ENCODE measurements at places on chromosomes 6 and 20.

DNA sequence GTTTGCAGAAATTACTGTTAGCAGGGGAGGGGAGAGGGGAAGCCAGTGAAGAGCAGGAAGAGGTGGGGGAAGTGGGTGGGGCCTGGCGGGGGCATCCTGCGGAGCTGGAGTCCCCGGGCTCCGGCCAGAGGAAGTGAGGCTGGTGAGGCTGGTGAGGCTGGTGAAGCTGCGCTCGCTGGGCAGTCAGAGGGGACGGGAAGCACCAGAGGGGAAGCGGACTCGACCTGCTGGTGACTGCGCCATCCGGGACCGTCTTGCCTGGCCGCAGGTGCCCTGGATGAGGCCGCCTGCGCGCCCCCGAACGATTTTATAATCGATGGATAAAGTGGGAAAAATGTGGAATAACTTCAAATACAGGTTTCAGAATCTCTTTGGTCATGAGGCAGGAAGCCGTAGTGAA lies 635.3 kb upstream of the MARCKS start:
- DNase-seq = no peak

DNA sequence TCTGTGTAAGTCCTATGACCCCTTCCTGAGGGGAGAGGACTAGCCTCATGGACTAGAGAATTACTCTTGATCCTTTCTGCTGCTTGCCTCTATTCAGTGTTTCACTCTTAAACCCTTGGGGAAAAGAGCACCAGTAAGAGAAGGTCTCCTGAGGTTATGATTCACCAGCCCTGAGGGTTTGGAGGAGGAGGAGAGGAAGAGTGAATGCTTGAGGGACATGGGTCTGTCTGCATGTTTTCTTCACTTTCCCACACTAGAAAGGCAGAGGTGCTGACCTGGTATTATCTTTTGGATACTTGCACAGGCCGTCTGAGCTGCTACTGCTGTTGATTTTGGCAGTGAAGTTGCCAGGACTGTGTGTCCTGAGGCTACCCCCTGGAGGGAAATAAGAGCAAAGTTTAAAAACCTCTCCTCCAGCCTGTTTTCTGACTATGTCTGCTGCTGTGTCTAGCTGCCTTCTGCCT lies 78.3 kb downstream of the CD109 start:
- DNase-seq = no peak

- no peak for DNase-seq
These were observed 225.1 kb downstream of the TBX18 start for GRCh38 chr6:84539122-84539856.

GRCh38 chr20:42435230-42435629 lies 754.5 kb downstream of the PTPRT start:
- no peak for DNase-seq

- DNase-seq = no peak
These were observed 65.4 kb upstream of the FBXL4 start for GRCh38 chr6:99013145-99013544.

GRCh38 chr6:31822036-31822821 lies 5.3 kb upstream of the HSPA1B start:
- no peak for DNase-seq

DNA sequence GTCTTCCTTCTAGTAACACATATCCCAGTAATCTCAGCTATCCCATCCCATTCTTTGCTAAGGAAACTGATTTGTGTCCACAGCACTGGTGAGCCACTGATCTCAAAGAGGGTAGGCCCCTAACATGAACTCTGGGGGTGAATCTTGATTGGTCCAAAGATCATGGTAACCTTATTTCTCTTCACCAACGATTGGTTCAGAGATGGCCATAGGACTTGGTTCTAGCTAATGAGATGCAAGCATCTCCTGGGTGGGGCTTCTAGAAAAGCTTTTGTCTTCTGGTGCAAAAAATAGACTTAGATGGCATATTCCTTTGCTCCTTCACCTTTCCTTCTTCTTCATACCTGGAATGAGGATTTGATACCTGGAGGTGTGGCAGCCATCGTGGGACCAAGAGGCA lies 43.8 kb upstream of the SIRPA start:
- DNase-seq = no peak

DNA sequence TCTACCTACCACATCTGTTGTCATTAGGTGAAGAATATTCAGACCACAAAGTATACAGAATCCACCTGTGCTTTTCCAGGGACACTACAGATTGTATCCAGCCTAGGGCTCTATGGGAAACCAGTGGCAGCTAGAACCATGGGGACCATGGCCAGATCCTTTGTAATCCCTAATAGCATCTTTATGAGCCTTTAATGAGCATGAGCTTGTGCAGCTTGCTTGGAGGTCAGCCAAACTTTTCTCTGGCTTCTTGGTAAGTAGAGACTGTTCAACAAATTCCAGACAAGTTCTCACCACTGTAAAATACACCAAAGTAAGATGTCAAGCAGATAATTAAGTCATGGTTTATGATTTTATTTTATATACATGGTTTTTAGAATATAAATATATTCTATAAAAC lies 301.6 kb upstream of the ADGRB3 start:
- DNase-seq = no peak

DNA sequence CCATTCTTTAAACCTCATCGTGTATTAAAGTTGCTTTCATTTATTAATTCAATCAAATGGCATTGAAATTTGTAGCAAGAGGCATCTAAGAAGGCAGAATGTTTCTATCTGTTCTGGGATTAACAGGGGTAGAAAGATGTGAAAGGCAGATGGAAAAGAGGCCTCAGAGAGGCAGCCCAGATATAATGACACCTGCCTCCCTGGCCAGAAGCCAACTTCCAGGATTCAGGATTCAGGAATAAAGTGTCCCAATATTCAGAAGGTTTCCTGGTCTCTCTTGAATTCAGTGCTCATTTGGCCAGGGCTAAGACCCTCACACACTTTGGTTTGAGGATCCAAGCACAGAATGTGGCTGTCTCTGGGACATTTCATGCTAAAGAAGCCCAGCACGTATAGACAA lies 39.9 kb downstream of the HLA-B start:
- no peak for DNase-seq

DNA sequence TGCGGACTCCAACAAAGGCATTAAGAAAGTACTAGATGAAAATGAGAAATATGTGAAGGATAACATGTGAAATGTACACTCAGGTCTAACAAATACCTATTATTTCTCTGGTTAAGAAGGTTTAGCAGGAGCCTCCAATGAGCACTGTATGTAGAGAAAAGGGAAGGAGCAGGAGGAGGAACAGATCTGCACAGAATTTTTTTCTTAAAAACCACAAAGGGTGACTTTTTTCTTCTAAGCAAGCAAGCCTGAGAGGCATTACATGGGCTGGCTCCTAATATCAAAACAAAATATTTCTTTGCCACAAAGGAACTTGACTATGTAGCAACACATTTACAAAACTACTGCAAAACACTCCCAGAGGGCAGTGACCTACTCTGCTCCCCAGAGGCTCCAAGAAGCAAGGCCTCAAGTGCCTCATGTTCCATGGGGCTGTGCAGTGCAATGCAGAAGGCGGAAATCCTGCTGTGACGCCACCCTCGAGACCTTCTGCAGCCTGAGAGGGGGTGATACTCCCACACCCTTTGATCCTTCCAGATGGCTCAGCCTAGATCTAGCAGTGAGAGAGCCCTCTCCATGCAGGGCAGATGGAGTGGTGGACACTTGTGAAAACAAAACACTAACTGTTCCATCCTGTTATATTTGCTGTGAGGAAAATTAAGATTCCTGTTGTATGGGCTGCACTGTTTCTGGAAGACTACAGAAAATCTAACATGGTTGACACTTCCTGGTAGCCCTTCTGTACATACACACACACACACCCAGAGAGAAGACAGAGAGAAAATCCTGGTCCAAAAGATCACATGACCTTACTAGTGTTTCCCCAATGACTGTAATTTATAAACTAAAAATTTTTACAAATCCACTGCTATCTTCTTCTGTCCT lies 36.0 kb upstream of the SMIM29 start:
- no peak for DNase-seq

DNA sequence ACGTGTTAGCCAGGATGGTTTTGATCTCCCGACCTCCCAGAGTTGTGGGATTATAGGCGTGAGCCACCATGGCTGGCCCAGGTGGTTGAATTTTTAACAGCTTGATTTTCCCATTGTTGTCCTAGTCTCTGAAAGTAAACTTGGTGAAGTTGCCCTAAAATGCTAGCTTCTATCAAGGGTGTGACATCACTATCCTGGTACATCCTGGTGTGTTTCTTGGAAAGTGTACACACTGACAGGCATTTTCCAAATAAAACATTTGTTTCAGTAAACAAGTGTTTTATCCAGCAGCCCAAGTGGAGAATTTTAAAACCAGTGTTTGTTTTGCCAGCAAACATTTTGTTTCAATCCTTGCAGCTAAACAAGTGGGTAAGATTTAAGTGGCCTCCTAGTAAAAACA lies 40.5 kb upstream of the RREB1 start:
- DNase-seq = no peak

GRCh38 chr6:58073263-58073662 lies 755.8 kb downstream of the PRIM2 start:
- no peak for DNase-seq

DNA sequence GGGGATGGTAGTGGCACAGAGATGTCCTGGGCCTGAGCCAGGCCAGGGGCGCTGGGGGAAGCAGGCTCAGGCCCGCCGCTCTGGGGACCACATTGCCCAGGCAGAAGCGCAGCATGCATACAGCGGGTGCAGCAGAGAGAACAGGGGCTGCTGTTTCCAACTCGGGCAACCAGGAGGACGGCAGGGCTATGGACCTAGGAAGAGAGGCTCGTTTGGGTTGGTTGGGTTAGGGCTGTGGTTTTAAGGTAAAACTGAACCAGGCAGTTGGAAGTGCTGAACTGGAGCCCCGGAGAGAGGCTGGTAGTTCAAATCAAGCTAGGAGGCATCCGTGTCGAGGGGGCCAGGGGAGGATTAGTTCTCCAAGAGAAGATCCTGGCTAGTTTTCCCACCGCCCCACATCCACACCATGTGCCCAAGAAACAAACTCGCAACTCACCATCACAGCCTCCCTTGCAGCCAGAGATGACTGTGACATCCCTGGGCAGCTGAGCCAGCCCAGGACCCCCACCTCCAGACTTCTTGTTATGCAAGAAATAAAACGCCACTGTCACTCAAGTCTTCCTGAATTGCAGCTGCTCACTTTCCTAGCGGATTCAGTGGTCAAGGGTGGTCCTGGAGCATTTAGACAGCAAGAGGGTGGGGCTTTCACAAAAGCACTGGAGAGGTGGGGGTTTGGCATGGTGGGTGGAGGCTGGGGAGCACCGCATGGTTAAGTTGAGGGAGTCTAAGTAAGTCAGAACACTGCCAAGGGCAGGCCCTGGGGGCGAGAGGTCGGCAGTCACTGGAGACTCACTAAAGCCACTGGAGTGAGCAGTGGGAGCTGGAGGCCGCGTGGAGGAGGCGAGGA lies 161.2 kb downstream of the GRM4 start:
- no peak for DNase-seq

DNA sequence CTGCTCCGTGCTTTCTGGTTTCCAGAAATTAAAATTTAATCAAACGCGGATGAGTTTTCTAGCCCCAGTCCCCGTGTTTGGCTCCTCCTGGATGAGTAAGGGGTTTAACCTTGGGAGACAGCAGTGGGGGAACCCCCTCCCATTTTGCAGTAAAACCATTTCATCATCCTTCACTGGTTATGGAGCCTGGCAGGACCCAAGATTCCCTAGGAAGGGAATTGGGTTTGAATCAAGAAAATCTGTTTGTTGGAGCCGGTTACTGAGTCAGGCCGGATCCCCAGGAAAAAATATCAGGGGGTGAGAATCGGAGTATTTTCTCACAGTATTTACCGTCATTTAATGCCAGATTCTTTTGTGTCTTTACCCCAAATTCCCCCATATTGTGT lies 754 bp downstream of the YWHAB start:
- no peak for DNase-seq

DNA sequence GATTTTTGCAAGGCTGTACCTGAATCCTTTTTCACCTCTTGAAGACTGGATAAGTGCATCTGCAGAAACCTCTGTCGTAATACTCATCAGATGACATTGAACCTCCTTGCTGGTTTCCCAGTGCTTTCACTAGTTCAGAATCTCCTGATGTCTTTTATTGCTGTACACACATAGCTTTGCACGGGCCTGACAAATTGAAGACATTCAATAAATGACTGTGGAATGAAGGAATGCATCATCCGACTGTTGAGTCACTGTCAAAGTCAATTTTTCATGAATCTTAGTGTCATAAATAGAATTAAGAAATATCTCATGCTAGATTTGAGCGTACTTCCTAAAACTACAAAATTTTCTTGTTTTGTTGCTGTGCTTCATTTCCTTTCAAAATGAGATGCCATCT lies 598.2 kb upstream of the MAP3K7 start:
- no peak for DNase-seq

GRCh38 chr20:6618051-6618450 lies 149.4 kb upstream of the BMP2 start:
- no peak for DNase-seq

- no peak for DNase-seq
These were observed 188.6 kb upstream of the NT5E start for GRCh38 chr6:85261271-85261670.

- DNase-seq = peak; percentile 20
These were observed 7.8 kb downstream of the KCNG1 start for GRCh38 chr20:51014797-51015722.

DNA sequence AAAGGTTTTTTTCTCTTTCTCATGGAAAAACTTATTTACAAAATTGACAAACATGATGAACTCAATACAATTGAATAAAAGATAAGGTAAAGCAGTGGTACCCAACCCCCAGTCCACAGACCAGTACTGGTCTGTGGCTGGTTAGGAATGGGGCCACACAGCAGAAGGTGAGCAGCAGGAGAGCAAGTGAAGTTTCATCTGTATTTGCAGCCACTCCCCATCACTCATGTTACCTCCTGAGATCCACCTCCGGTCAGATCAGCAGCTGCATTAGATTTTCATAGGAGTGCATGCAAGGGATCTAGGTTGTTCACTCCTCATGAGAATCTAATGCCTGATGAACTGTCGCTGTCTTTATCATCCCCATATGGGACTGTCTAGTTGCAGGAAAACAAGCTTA lies 47.5 kb downstream of the HMGCLL1 start:
- DNase-seq = no peak

DNA sequence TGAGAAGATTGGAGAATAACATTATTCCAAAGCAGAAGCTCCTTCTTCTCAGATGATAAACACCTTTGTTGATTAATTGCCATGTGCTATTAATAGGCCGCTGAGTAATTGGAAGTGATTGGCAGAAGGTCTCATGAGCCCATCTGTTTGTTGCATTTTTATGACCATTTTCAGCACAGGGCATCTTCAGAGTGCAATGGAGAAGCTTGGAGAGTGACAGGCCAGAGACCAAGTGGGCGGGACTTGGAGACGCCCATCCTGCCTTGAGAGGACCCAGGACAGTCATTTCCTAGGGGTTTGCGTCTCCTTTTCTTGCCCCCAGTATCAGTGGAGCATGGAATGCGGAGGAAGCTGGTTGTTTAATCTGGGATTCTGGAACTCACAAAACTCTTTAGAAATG lies 89.5 kb downstream of the CDH4 start:
- DNase-seq = no peak

- DNase-seq = no peak
These were observed 25.9 kb downstream of the MRS2 start for GRCh38 chr6:24428615-24429014.

- no peak for DNase-seq
These were observed 36.8 kb downstream of the SLC13A3 start for GRCh38 chr20:46614503-46614902.

Data from NCI-H774 (cell line).